Chondrocyte (in vitro differentiated cells): ENCODE measurements at places on chromosomes 7 and 10. TPM values are rescaled to one million over a fixed set of nuclear protein-coding genes. Genes with fewer than 3 reads are reported as not detected.

GRCh38 chr7:33066771-33067170 lies 4.2 kb upstream of the NT5C3A start:
- DNase-seq, result no peak

DNA sequence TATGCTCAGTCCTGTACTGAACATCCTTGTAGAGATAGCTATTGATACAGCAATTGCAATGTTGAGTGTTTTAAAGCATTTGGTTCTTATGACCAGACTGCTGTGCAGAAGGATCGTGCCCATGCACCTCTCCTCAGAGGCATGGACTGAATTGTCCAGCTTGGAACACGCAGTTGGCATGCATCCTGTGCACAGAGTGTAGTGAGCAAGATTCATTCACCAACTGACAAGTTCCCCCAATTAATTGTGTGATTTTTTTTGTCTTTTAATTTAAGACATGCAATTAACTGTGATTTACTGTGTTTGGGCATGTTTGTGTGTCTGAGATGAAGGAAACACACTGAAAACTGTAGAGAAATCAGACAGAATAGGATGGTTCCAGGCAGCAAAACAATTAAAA lies 323.7 kb downstream of the CDK14 start:
- no peak for DNase-seq

The DNAJC30 gene
- total RNA-seq, result 9.5 to 15.2 TPM (median 10.2 TPM) in 3 replicates

DNA sequence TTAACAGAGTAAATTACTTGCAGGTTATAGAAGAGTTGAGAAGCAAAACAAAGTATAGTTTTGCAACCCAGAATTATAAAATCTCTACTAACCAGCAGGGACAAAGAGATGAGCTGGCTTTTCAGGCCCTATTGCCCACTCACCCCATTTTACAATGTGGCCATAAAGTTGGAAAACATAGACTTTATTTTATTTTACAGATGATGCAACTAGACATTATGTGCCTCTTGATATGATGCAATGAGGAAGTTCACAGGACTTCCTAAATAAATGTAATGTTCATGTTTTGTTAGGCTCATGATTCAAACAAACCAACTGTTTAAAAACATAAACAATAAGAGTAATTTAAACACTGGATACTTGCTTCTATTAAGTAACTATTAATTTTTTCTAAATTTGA lies 141.1 kb upstream of the WNT16 start:
- no peak for DNase-seq

The LRRN3 gene
- 0.65 to 1.3 TPM (median 0.74 TPM) in 3 replicates for total RNA-seq

- DNase-seq, result no peak
Measured at GRCh38 chr10:73967022-73967429, 30.9 kb upstream of the VCL start.

DNA sequence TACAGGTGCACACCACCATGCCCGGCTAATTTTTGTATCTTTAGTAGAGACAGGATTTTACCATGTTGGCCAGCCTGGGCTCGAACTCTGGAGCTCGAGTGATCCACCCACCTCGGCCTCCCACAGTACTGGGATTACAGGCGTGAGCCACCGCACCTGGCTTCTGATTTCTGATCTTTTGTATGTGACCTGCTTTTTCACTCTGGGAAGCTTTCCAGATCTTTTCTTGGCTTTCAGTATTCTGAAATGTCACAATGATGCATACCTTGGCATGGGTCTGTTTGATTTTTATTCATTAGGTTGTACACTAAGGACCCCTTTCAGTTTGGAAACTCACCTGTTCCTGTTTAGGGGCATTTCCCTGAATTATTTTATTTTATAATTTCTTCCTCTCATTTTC lies 41.6 kb downstream of the PROSER2 start:
- DNase-seq, result peak; percentile 19

- no peak for DNase-seq
Measured at GRCh38 chr7:76142861-76143260, 58.8 kb upstream of the SRRM3 start.

DNA sequence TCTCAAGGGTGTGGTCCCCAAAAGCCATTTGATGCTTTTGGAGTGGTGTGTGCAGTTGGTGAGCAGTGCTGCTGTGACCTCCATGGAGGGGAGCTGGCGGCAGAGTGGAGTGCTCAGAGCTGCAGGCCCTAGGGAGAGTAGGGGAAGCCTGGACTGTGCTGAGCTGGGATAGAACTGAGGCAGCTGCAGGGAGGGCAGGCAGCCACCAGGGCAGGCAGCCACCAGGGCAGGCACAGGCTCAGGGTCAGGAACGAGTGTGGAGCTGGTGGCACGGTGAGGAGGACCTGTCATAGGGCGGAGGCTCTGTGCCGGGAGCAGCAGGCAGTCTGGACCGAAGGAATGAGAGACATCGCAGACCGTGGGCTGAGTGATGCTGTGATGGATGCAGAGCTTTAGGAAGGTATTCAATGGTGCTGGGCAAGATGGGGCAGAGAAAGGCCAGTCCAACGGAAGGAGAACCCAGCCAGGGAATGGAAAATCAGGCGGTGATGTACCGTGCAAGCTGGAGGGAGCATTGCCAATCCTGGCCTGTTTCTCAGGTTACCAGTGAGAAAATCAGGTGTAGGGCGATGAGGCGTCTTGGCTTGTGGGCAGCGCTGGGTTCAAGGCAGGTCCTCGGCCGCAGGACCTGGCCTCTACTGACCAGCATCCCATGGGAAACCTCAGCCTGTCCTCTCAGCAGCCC lies 152.6 kb downstream of the CAMK1D start:
- no peak for DNase-seq

DNA sequence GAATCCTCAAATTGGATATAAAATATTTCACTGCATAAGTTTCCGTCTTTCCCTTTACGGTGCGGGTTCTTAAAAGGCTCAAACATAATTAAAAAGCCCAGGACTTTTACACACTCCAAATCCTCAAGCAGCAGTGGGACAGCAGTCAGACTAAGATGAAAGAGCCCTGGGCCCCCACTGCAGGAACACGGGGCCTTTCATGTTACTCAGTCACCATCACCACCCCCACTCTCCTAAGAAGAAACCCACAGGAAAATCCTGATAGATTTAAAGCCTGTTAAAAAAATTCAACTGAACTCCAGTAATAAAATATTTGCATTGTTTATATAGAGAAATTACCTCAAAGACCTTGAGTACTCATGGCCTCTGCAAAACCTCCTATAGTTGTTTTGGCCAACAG lies 74.0 kb upstream of the TRIL start:
- no peak for DNase-seq

GRCh38 chr7:107768263-107768662 lies 24.3 kb downstream of the CBLL1 start:
- DNase-seq, result no peak

The VGF gene
- 0.22 to 0.26 TPM in 2 of 3 replicates, not detected in the other for total RNA-seq

DNA sequence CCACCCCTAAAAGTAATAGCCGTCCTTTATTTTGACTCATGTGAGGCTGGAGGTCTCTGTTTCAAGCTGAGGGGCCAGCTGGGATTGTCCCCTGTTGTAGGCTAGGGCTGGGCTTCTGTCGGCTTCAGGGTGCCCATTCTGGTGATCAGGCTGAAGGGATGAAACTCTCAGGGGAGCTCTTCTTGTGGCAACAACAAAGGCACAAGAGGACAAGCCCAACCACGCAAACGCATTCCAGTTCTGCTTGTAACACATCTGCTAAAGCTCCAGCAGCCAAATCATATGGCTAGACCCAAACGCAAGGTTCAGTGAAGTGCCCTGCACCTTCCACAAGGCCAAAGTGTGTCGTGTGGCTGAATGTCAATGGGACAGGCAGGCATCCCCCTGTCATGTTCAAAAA lies 405.7 kb downstream of the INHBA start:
- no peak for DNase-seq

The PPP1R3C gene
- total RNA-seq, result 24.0 to 39.8 TPM (median 39.0 TPM) in 3 replicates

DNA sequence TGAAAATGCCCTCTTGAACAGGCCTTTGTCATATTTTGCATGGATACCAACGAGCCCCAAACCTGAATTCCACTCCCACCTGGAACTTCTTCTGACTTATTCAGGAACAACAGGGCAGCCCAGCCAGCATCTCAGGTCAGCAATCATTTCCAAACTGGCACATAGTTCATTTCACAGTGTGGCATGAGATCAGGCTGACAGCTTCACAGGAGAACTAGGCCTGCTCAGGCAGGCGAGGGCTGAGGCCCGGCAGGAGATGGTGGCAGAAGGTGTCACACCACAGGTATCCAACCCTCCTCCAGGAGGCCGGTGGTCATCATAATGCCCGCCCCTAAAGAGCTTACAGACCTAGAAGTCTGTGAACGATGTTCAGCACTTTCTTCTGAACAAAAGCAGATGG lies 42.5 kb downstream of the DENND11 start:
- no peak for DNase-seq

- DNase-seq, result no peak
Measured at GRCh38 chr10:37732685-37733084, 124.7 kb downstream of the ZNF248 start.

The INA gene
- total RNA-seq, result 10.4 to 31.1 TPM (median 30.1 TPM) in 3 replicates

The SORCS3 gene
- not detected in 3 replicates for total RNA-seq

DNA sequence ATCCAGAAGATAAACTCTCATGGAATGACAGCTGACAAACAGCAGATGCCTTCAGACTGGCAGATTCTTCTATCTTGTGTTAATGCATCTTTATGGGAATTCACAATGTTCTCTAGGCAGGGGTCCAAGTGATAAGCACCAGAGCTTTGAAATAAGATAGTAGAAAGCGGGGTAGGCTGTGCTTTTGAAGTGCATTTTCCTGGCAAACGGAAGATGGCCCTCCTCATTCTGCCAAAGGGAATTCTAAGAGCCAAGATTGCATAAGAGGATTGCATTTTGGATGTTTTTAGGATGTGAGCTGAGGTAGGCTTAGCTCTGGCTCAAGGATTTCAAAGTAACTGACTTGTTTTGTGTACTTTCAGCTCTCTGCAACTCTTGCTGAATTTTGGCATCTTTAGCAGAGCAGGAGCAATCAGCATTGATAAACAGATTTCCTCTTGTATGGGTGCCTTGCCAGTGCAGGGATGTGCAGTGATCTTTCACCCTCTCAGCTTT lies 298.5 kb upstream of the KLF6 start:
- DNase-seq, result no peak

DNA sequence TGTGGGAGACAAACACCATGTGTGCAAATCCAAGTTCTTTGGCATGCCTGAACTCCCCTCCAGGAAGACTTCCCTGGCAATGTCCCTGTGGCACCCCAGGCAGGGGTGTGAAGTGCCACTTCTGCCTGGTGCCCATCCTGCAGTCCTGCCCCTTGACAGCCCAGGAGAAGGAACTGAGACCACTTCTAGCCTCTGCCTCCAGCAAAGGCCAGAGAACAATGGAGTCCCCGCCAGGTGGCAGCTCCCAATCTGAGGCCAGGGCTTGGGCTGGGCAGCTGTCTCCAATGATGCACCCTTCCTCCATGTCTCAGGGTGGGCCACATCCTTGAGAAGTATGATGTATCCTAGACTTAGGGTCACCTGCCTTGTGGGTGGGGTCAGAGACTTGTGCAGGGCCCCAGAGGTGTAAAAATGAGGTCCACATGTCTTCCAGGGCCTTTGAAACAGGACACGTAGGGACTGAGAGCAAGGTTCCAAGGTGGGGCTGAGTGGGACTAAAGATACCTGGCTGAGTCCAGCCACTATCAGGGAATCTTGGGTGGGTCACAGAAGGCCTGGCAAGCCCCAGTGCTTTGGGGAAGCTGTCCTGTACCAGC lies 5.5 kb downstream of the FXYD4 start:
- peak; percentile 46 for DNase-seq

- no peak for DNase-seq
Measured at GRCh38 chr7:158323741-158324396, 263.8 kb downstream of the PTPRN2 start.
